Hypothalamus (tissue), 51 donors: ENCODE measurements at places on chromosomes 7 and 10.

DNA sequence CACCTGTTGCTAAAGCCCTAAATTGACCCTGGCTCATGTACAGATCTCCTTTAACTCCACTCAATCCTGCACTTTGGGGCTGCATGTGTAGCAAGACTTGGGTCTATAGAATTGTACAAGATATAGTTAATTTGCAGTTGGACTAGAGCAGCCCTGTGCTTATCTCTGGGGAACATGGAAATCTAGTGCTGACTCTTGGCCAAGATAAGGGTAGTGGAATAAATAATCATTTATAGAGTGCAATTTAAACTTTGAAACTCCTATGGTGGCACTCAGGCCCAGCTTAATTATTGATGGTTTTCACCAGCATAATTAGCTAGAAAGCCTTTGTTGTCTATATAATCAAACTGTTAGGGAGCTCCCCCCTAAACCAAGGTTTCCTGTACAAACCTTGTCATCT, 39.2 kb upstream of the MBL2 start:
- DNase-seq, result no peak

DNA sequence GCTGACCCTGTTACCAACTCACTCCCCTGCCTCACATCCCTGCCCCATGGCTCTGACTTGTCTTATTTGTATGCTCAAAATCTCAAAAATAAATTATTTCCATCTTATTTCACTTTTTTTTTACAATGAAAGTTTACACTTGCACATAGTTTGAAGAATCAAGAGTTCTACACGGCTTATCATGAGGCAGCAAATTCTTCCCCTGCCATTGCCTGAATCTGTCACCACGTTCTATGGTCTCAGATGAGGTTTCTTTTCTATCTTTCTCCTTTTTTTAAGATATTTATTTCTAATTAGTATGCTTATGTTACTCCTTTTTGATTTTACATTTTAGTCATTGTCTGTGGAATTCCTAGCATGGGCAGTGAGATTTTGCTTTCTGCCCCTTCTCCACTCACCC, 28.4 kb downstream of the ARHGAP22 start:
- DNase-seq, result no peak

GRCh38 chr10:1715821-1716220, 21.5 kb downstream of the ADARB2 start:
- DNase-seq, result no peak

GRCh38 chr10:75506930-75507329, 75.5 kb downstream of the LRMDA start:
- no peak for DNase-seq

DNA sequence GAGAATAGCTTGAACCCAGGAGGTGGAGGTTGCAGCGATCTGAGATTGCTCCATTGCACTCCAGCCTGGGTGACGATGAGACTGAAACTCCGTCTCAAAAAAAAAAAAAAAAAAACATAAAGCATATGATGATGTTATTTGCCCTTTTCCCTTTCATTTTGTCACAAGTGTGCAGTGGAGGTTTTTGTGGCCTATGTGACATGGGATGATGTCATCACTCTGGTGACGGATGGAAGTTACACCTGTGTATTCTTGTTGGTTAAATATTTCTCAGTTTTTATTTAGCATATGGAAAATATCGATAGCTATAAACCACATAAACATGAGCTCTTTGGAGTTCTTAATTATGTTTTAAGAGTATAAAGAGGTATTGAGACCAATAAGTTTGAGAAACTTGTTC, 71.8 kb upstream of the EMX2 start:
- no peak for DNase-seq

- DNase-seq, result no peak
Observed at GRCh38 chr7:90622670-90623069, 26.5 kb downstream of the CDK14 start.
